ENCODE measurements at places on chromosomes 1 and 21. TPM values are rescaled to one million over a fixed set of nuclear protein-coding genes. Genes with fewer than 3 reads are reported as not detected.

The OR2M3 gene
- not detected for total RNA-seq

DNA sequence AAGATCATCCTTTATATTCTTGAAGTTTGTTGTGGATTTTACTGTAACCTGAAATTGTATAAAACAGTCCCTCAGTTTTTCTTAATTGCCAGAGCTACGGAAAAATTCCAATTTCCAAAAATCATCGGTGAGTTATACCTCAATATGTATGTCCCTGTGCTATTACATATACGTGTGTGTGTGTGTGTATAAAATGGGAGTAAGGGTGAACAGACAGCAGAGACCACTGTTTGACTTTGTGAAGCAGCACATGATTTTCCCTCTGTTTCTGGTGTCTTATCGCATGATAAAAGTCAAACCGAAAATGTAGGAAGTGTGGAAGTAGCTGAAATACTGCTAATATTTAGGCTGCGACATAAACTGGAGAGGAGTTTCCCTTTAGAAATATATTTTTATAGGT, 1.2 kb downstream of the OR2T1 start:
- no peak for DNase-seq

GRCh38 chr21:46097336-46098293, at the start of gene COL6A2:
TSS of gene COL6A2 (plus strand) at chr21:46098112.
- DNase-seq = peak; percentile 79

The CLIC6 gene
- not detected for total RNA-seq

The CDA gene
- total RNA-seq = 23.9 TPM

GRCh38 chr1:186497651-186498050, 36.7 kb upstream of the PDC start:
- no peak for DNase-seq

GRCh38 chr1:177069490-177069889, 95.0 kb downstream of the ASTN1 start:
- no peak for DNase-seq

The MRPL24 gene
- total RNA-seq = 68.2 TPM

GRCh38 chr1:185646202-185646683, 87.9 kb upstream of the HMCN1 start:
- peak; percentile 99 for DNase-seq
